ENCODE measurements at places on chromosomes 3 and 15. TPM values are rescaled to one million over a fixed set of nuclear protein-coding genes. Genes with fewer than 3 reads are reported as not detected.

SCG5 gene
- polyA plus RNA-seq = 22.2 TPM

DNA sequence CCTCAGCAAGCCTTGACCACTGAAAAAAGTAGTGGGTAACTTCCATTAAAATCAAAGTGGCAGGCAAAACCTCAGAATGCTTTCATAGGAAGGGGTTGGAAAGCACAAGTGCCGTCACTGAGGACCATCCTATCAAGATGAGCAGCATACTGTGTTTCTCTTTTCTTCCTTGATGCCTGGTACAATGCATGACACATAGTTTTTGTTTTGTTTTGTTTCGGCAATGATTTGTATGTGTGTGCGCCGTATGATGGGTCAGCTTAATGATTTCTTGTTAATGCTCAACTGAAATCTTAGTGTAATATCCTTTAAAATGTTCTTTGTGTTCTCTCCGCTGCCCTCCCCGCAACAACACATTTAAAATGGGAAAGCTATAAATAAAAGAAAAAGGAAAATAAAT, 476.4 kb upstream of the KCNMB2 start:
- no peak overlapping the region for H3K27ac ChIP-seq
- H3K27me3 ChIP-seq = no peaks in the 10 kb centered on the region
- H3K4me1 ChIP-seq = peaks cover 11% of the 10 kb centered on the region

DNA sequence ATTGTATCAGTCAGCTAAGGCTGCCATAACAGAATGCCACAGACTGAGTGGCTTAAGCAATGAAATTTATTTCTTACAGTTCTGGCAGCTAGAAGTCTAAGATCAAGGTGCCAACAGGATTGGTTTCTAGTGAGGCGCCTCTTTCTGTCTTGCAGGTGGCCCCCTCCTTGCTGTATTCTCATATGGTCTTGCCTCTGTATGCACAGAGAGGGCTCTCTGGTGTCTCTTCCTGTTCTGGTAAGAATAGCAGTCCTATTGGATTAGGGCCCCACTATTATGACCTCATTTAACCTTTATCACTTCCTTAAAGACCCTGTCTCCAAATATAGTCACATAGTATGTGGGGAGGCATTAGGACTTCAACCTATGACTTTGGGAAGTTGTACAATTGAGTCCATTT, 253.9 kb downstream of the EDEM1 start:
- H3K4me1 ChIP-seq = no peaks in the 10 kb centered on the region
- no peak overlapping the region for H3K4me3 ChIP-seq
- H3K36me3 ChIP-seq = no peaks in the 10 kb centered on the region
- no peak overlapping the region for H3K27ac ChIP-seq

DNA sequence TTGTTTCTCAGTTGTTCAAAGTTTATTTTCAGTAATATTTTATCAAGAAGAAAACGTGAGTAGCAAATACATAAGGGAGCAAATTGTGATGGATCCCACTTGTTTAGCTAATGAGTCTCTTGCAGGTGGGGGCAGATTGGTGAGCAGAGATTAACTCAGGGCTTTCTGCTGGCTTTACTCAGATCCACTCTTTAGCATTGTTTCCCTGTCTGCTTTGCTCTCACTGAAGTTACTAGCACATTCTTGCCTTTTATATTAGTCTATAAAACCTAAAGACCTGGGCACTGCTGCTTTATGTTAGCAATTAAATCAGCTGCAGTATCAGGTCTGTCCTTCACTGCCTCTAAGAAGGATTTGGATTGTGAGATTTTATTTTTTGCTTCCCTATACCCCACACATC, 71.5 kb downstream of the STAC start:
- no peaks in the 10 kb centered on the region for H3K27me3 ChIP-seq
- no peak overlapping the region for H3K4me3 ChIP-seq
- DNase-seq = no peak
- H3K4me1 ChIP-seq = no peaks in the 10 kb centered on the region

GRCh38 chr3:144097163-144097562, 125.5 kb downstream of the DIPK2A start:
- no peak for DNase-seq
- no peaks in the 10 kb centered on the region for H3K27me3 ChIP-seq
- no peak overlapping the region for H3K27ac ChIP-seq
- H3K4me1 ChIP-seq = no peaks in the 10 kb centered on the region

DNA sequence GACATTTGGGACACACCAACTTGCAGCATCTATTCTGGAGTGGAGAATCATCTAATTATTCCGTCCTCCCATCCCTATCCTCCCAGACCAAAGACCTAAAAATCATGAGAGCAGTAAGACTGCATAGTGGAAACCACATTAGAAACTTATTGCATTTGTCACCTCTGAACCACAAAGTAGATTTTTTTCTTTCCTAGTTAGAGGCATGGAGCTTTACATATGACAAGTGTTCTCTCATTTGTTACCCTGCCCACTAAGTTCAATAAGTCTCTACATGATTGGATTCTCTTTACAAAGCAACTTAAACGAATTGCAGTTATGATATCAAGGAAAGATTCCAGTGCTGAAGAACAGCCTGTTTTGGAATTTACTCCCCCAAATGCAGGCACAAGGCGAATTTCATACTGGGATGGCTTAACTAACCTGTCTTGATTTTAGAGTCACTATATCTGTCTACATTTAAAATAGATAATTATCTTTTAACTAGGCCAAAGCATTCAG, 42.3 kb upstream of the LRRFIP2 start:
- no peaks in the 10 kb centered on the region for H3K36me3 ChIP-seq
- H3K27me3 ChIP-seq = no peaks in the 10 kb centered on the region
- H3K4me1 ChIP-seq = no peaks in the 10 kb centered on the region
- H3K27ac ChIP-seq = no peak overlapping the region

- no peaks in the 10 kb centered on the region for H3K4me1 ChIP-seq
- no peak for DNase-seq
- H3K27me3 ChIP-seq = no peaks in the 10 kb centered on the region
- no peak overlapping the region for H3K27ac ChIP-seq
These were observed 145.1 kb upstream of the BFSP2 start for GRCh38 chr3:133254716-133255115.

- no peaks in the 10 kb centered on the region for H3K36me3 ChIP-seq
- no peak for DNase-seq
- no peak overlapping the region for H3K4me3 ChIP-seq
- H3K4me1 ChIP-seq = no peaks in the 10 kb centered on the region
These were observed 251.2 kb upstream of the UBE2E2 start for GRCh38 chr3:22951910-22952309.

GRCh38 chr3:177781686-177782161, 584.4 kb upstream of the TBL1XR1 start:
- H3K27ac ChIP-seq = no peak overlapping the region
- H3K36me3 ChIP-seq = no peaks in the 10 kb centered on the region
- no peak overlapping the region for H3K4me3 ChIP-seq
- no peaks in the 10 kb centered on the region for H3K27me3 ChIP-seq

DNA sequence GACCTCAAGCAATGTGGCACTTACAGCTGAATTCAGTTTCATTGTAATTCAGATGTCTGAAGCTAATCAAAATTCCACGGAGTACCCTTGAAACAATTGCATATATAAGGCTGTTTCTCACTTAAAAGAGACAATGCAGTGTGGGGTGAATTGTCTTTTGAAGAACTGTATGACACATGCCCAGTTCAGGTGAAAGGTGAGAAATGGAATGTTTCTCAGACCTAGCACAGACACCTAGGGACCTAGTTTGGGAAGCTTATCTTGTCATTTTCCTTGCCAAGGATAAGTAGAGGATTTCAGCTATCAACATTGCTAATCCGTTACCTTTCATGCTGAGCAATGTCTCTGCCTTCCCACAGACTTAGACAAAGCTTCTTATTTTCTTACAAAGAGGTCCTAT, 36.3 kb downstream of the MBNL1 start:
- no peaks in the 10 kb centered on the region for H3K27me3 ChIP-seq
- H3K4me1 ChIP-seq = peaks cover 20% of the 10 kb centered on the region
- H3K4me3 ChIP-seq = no peak overlapping the region
- H3K27ac ChIP-seq = no peak overlapping the region

DNA sequence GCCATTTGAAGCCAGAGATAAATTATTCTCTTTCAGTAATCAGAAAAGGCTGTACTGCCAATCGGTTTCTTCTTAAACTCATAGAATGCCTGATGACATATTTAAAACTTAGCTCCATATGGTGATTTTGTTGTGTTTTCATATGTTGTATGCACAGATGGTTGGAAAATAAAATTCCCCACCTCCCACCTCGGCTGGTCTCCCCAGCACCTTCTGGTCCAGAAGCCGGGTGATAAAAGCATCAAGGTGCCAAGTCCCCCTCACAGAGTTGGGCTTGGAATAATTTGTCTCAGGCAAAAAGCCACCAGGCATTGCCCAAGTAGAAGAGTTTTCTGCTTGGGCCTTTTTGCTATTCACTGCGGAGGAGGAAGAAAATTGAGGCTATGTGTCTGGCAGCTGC, 18.4 kb downstream of the LARS2 start:
- H3K4me1 ChIP-seq = no peaks in the 10 kb centered on the region
- no peak overlapping the region for H3K27ac ChIP-seq
- H3K36me3 ChIP-seq = peaks cover 44% of the 10 kb centered on the region
- no peaks in the 10 kb centered on the region for H3K27me3 ChIP-seq
- DNase-seq = no peak

GRCh38 chr3:117706037-117706436, 996.5 kb downstream of the TUSC7 start:
- no peak for DNase-seq
- H3K4me3 ChIP-seq = no peak overlapping the region
- H3K36me3 ChIP-seq = no peaks in the 10 kb centered on the region
- no peaks in the 10 kb centered on the region for H3K27me3 ChIP-seq
- no peaks in the 10 kb centered on the region for H3K4me1 ChIP-seq

DNA sequence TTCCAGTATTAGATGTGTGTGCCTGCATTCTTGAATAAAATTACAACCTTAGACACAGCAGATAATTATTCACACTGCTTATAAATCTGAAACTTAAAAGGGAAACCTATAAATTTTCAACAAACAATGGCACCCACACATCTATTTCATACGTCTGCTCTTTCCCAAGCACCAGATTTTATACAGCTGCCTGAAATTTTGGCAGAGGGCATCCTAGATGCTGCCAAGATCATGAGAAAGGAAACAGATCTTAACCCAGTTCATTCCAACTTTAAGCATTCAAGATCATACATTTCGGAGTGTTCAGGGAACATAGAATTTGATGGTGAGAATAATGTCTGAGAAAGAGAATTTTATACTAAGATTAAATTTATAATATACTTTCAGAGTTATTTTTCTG, 53.1 kb downstream of the CLDN1 start:
- no peak overlapping the region for H3K4me3 ChIP-seq
- H3K27me3 ChIP-seq = no peaks in the 10 kb centered on the region
- no peaks in the 10 kb centered on the region for H3K36me3 ChIP-seq
- no peak for DNase-seq
- H3K27ac ChIP-seq = no peak overlapping the region

DNA sequence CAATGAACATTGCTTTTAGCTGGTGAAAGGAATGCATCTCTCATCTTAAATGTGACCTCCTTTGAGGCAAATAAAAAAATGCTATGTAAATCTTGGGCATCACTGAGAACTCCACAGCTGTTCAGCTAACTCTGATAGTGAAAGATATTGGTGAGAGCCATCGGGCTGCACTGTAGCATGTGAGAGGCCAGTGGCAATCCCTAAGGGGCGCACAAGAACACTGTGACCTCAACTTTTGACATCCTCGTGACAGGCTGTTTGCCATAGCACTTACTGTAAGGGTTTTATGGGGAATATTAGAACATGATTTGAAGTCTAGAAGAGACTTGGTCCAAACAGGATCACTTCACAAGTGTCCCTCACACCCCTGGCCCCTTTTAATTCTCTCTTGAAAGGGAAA, 697.9 kb downstream of the MCTP2 start:
- no peaks in the 10 kb centered on the region for H3K27me3 ChIP-seq
- H3K27ac ChIP-seq = no peak overlapping the region
- H3K4me3 ChIP-seq = no peak overlapping the region

All from large intestine (tissue), 12 donors.